Activated T-cell treated with anti-CD3 and anti-CD28 coated beads, Interleukin-2, amount 50 U/mL, for 72 hours (primary cell): ENCODE measurements at places on chromosomes 3 and 15.

- DNase-seq = no peak
These were observed 209.8 kb downstream of the GAP43 start for GRCh38 chr3:115833074-115833473.

GRCh38 chr15:28963711-28964081, 77.9 kb downstream of the APBA2 start:
- DNase-seq = no peak

GRCh38 chr3:55969634-55970033, 482.5 kb upstream of the WNT5A start:
- no peak for DNase-seq

DNA sequence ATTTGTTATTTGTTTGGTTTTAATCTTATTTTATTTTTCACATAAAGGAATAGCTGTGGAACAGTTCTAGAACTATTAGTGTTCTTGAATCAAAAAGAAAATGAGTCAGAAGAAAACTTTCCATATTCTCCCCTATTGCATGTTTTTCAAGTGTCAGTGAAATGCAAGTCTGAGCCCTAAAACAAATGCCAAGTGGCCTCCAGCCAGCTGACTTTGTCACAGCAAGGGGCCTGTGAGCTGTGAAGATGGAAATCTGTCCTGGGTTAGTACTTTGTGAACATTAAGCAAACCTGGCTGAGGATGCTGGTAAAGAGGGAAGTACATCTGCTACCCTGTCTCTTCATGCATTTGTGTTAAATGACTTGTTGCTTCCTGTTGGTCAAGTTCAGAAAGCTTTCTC, 14.2 kb downstream of the LRRC49 start:
- no peak for DNase-seq

GRCh38 chr15:27787931-27788330, 311.2 kb downstream of the OCA2 start:
- DNase-seq = no peak

GRCh38 chr15:28922707-28923012, 36.9 kb downstream of the APBA2 start:
- no peak for DNase-seq

GRCh38 chr3:159038405-159038804, 236.6 kb downstream of the MFSD1 start:
- no peak for DNase-seq

DNA sequence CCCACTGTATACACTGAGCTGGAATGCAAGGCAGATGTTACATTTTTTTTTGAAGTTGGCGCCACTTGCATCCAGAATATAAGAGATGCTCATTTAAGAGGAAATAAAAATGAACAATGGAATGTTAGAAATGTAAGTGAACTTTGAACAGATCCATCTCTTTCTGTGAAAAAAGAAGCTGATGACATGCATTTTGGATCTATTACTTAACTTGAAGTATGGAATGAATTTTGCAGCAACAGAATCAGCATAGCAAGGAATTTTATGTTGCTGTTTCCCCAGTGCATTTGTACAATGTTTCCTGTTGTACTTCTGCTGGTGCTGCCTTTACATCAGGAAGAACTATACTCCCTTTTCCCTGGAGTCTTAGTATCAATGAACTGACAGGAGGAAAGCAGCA, 178.2 kb downstream of the LSAMP start:
- DNase-seq = no peak

GRCh38 chr3:101379658-101380376, 59.4 kb upstream of the IMPG2 start:
- DNase-seq = no peak

DNA sequence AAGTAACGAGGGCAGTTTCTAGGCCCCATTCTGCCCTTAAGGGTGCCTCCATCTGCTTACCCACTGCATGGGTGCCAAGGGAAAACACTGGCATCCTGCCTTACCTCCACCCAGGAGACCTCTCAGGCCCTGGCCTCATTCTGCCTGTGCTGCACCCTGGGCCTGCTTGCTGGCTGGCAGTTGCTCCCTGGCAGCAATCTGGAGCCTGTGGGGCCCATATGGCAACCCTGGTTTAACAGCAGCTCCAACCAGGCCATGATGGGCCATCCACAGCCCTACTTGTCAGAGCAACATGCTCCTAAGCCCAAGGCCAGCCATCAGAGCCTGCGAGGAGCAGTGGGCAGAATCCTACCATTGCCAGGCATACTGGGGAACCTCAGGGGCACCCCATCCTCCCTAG, 3.7 kb downstream of the C3orf18 start:
- no peak for DNase-seq

DNA sequence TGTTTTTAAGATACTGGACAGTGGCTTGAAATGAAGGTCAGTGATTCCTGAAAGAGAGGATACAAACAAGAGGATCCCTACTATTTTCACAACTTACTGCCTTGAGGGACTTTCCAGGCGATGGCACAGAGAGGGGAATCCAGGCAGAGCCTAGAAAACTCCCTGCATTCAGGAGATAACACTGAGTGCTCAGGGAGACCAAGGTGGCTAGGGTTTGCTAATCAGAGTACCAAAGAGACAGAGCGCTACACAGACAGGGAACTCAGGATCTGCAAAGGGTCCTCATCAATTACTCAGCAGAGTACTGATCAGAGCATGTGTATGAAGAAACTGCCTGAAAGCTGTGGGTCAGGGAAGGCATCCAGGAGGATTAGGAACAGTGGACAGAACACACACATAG, 11.7 kb upstream of the MRPS22 start:
- DNase-seq = no peak

- DNase-seq = peak; percentile 92
These were observed 1.2 kb downstream of the RAB43 start for GRCh38 chr3:129120254-129121004.

- DNase-seq = no peak
These were observed 13.5 kb upstream of the SEC13 start for GRCh38 chr3:10334459-10334858.

DNA sequence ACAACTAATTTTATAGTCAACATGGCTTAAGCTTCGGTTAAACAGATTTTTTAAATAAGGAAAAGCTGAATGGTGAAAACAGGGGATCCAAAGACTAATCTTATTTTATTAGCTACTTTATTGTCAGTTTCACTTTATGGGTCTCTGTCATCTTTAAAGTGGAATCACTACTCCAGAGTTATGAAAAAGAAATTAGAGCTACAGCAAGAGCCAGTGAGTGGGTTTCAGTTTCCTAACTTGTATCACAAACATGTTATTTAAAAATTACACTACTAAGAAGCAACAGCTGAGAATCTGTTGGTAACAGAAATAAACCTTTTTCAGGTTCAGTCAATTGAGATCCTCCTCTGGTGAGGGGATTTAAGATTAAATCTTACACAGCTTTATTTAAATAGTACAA, 10.0 kb downstream of the PHC3 start:
- DNase-seq = no peak

- DNase-seq = no peak
These were observed 169.5 kb upstream of the SMAD3 start for GRCh38 chr15:66895794-66896453.

- no peak for DNase-seq
These were observed 32.0 kb downstream of the HRH1 start for GRCh38 chr3:11186318-11186692.

- no peak for DNase-seq
These were observed 167.2 kb downstream of the KCNMB2 start for GRCh38 chr3:178703268-178703975.

- DNase-seq = no peak
These were observed 72.8 kb downstream of the GALK2 start for GRCh38 chr15:49242820-49243219.

- DNase-seq = peak; percentile 8
These were observed 23.3 kb upstream of the C15orf39 start for GRCh38 chr15:75178171-75178937.
